ENCODE measurements at places on chromosomes 12 and 14. TPM values are rescaled to one million over a fixed set of nuclear protein-coding genes. Genes with fewer than 3 reads are reported as not detected.

The CLEC1A gene
- not detected for total RNA-seq

The MEG3 gene
- not detected for total RNA-seq

The MYF6 gene
- not detected for total RNA-seq

The TDRD9 gene
- total RNA-seq = 0.62 TPM

The FAM181A gene
- not detected for total RNA-seq

The SLC7A7 gene
- total RNA-seq = 2.5 TPM

The DBX2 gene
- total RNA-seq = not detected

The ALX1 gene
- total RNA-seq = not detected

The C1QL4 gene
- not detected for total RNA-seq

The OR6C6 gene
- not detected for total RNA-seq

- no peaks in the 10 kb centered on the region for H3K27me3 ChIP-seq
- no peak overlapping the region for H3K27ac ChIP-seq
- H3K4me3 ChIP-seq = no peak overlapping the region
- no peak for DNase-seq
- H3K36me3 ChIP-seq = no peaks in the 10 kb centered on the region
- no peaks in the 10 kb centered on the region for H3K4me1 ChIP-seq
Observed at GRCh38 chr12:129592449-129592848, 311.4 kb downstream of the TMEM132D start.

GRCh38 chr14:50954811-50955372 is 10.6 kb upstream of the PYGL start:
- no peak overlapping the region for H3K27ac ChIP-seq
- peaks cover 8% of the 10 kb centered on the region for H3K27me3 ChIP-seq
- no peak for DNase-seq

- H3K4me1 ChIP-seq = peaks cover 4% of the 10 kb centered on the region
- no peak for DNase-seq
- H3K27me3 ChIP-seq = peaks cover 54% of the 10 kb centered on the region
- no peak overlapping the region for H3K27ac ChIP-seq
Observed at GRCh38 chr12:12219664-12220063, 47.2 kb downstream of the LRP6 start.

DNA sequence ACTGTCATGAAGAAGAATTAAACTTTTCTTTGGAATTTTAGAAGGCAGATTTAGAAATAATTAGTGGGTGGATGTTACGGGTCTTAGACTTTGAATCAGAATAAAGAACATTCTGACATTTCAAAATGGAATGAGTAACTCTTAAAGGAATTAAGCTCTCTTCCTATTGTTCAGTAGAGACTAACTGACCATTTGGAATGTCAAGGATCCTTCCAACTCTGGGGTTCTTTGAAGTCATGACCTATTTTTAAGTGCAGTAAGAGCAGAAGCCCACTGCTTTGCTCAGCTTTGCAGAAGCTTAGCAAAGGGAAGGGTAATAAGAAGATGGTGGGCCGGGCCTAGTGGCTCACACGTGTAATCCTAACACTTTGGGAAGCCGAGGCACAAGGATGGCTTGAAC is 4.0 kb downstream of the CHURC1 start:
- no peaks in the 10 kb centered on the region for H3K27me3 ChIP-seq
- DNase-seq = no peak
- H3K4me3 ChIP-seq = no peak overlapping the region
- H3K36me3 ChIP-seq = peaks cover 31% of the 10 kb centered on the region
- H3K27ac ChIP-seq = no peak overlapping the region

DNA sequence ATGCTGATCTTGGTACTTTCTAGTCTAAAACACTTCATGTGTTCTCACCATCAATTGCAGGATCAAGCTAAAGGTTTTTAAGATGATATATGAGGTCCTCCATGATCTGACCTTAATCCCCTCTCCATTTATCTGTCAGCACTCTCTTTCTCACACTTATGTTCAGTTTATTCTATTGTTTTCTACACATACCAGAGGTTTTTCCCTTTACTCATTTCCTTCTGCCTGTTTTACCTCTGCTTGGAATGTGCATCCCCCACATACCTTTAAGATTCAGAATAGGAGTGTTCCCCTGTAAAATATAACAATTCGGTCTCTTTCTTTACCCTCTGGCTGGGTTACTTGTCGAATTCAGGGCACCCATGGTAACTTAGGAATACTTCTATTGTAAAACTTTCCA is 219.1 kb upstream of the PKP2 start:
- no peak for DNase-seq
- H3K4me3 ChIP-seq = no peak overlapping the region
- H3K27me3 ChIP-seq = no peaks in the 10 kb centered on the region
- no peaks in the 10 kb centered on the region for H3K4me1 ChIP-seq
- H3K36me3 ChIP-seq = no peaks in the 10 kb centered on the region

DNA sequence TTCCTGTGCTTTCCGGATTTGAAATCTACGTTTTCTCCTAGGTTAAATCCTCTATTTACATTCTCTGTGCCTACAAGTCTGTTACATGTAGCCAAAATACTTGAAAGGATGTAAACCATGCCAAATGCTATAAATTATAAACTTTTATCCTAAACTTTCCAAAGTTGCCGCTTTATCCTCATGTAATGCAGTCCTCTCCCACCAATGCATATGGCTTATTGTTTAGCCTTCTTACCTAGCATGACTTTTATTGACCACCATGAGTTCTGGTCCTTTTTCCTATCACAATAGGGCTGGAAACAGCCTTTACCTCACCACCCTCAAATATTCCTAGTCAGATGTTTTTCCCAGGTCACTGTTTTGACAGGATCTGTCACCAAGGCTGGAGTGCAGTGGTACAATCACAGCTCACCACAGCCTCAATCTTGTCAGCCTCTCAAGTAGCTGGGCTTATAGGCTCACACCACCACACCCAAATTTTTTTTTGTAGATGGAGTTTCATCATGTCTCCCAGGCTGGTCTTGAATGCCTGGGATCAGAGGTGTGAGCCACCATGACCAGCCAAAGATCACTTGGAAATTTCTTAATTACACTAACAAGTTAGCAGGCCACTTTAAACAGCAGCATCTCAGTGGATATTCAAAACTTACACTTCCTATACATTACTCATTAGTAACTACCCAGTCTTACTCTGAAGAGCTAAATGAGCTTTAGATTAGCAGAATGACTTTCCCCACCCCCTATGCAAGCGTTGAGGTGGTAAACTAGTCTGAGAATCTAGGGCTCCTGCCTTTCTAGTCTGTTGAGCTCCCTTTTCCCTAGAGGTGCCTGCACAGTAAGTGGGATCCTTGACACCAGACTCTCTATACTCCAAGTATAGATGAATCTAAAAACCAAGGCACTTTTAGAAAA is 4.1 kb downstream of the TUBA1B start:
- peaks cover 39% of the 10 kb centered on the region for H3K36me3 ChIP-seq
- H3K27ac ChIP-seq = peak overlapping the region; percentile 27
- H3K4me3 ChIP-seq = peak overlapping the region; percentile 49
- peaks cover 33% of the 10 kb centered on the region for H3K4me1 ChIP-seq

GRCh38 chr14:26598081-26598671 is 343 bp upstream of the NOVA1 start:
- H3K36me3 ChIP-seq = no peaks in the 10 kb centered on the region
- peak overlapping the region; percentile 61 for H3K4me3 ChIP-seq
- no peaks in the 10 kb centered on the region for H3K4me1 ChIP-seq
- DNase-seq = peak; percentile 35
- peaks cover 31% of the 10 kb centered on the region for H3K27me3 ChIP-seq

- H3K36me3 ChIP-seq = peaks cover 6% of the 10 kb centered on the region
- peaks cover 64% of the 10 kb centered on the region for H3K4me1 ChIP-seq
- no peaks in the 10 kb centered on the region for H3K27me3 ChIP-seq
- H3K4me3 ChIP-seq = no peak overlapping the region
Observed at GRCh38 chr14:61591862-61592261, 103.5 kb upstream of the HIF1A start.

- H3K27ac ChIP-seq = no peak overlapping the region
- H3K4me3 ChIP-seq = no peak overlapping the region
- H3K27me3 ChIP-seq = peaks cover 22% of the 10 kb centered on the region
- H3K36me3 ChIP-seq = no peaks in the 10 kb centered on the region
- H3K4me1 ChIP-seq = no peaks in the 10 kb centered on the region
Observed at GRCh38 chr12:8827551-8828256, 5.3 kb downstream of the A2ML1 start.

- no peaks in the 10 kb centered on the region for H3K27me3 ChIP-seq
- no peak overlapping the region for H3K4me3 ChIP-seq
- H3K4me1 ChIP-seq = peaks cover 2% of the 10 kb centered on the region
- peak overlapping the region; percentile 38 for H3K27ac ChIP-seq
Observed at GRCh38 chr14:95445161-95445560, 71.3 kb downstream of the SYNE3 start.

GRCh38 chr14:102954081-102954789 is 31.8 kb downstream of the AMN start:
- H3K4me1 ChIP-seq = peaks cover 4% of the 10 kb centered on the region
- H3K36me3 ChIP-seq = no peaks in the 10 kb centered on the region
- no peak for DNase-seq
- no peaks in the 10 kb centered on the region for H3K27me3 ChIP-seq

GRCh38 chr12:12467264-12467663 is 95.4 kb downstream of the DUSP16 start:
- H3K4me3 ChIP-seq = peak overlapping the region; percentile 13
- peaks cover 43% of the 10 kb centered on the region for H3K36me3 ChIP-seq
- H3K4me1 ChIP-seq = peaks cover 39% of the 10 kb centered on the region
- DNase-seq = no peak
- H3K27me3 ChIP-seq = no peaks in the 10 kb centered on the region
- H3K27ac ChIP-seq = peak overlapping the region; percentile 65

DNA sequence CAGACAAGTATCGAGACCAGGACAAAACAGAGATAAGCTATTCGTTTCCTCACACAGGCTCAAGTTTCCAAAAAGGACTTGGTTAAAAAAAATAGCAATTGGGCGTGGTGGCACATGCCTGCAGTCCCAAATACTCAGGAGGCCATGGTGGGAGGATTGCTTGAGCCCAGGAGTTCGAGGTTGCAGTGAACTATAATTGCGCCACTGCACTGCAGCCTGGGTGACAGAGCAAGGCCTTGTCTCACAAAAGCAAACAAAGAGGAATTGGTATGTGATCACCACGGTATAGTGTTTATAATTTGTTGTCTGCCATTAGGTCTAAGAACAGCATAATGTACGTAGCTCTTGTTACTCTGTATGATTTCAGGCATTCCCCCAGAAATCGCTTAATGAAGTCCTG is 175.3 kb downstream of the DERA start:
- H3K27me3 ChIP-seq = no peaks in the 10 kb centered on the region
- no peak overlapping the region for H3K27ac ChIP-seq
- DNase-seq = no peak
- H3K4me1 ChIP-seq = no peaks in the 10 kb centered on the region
- H3K4me3 ChIP-seq = no peak overlapping the region

DNA sequence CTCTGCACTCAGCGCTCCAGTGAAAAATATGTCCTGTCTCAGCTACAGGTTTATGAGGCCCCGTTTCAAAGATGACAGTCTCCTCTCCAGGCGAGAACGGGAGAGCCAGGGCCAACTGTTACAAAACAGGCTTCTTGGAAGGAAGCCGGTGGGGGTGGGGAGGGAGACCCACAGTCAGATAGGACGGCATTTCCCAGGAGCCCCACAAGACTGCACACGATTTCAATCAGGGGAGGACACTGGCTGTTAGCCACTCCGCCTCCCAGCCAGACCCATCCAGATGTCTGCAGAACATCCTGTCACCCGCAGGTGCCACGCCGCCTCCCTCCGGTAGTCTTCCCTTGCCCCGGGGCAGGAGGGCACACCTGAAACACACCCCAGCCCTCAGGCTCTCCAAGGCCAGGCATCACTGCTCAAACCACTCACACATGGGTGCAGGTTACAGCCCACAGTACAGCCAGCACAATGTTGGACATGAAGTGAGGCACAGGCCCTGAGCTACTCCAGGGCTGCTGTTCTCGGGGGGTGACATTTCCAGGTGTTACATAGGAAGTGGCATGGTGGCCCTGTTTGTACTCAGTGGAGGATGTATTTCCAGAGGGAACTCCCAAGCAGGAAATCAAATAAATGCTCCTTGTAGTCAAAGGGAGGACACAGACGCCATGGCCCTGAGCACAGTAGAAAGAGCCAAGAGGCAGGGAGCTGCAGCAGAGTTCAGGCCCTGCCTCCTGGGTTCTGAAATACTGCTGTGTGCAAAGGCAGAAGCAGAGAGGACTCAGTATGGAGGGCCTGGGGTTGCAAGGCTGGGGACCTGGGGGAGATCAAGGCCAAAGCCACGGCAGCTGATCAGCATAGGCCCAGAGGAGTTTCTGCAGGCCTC is 138.1 kb downstream of the BCL11B start:
- H3K27me3 ChIP-seq = no peaks in the 10 kb centered on the region
- no peaks in the 10 kb centered on the region for H3K36me3 ChIP-seq
- H3K4me1 ChIP-seq = peaks cover 15% of the 10 kb centered on the region
- no peak overlapping the region for H3K4me3 ChIP-seq
- DNase-seq = no peak

DNA sequence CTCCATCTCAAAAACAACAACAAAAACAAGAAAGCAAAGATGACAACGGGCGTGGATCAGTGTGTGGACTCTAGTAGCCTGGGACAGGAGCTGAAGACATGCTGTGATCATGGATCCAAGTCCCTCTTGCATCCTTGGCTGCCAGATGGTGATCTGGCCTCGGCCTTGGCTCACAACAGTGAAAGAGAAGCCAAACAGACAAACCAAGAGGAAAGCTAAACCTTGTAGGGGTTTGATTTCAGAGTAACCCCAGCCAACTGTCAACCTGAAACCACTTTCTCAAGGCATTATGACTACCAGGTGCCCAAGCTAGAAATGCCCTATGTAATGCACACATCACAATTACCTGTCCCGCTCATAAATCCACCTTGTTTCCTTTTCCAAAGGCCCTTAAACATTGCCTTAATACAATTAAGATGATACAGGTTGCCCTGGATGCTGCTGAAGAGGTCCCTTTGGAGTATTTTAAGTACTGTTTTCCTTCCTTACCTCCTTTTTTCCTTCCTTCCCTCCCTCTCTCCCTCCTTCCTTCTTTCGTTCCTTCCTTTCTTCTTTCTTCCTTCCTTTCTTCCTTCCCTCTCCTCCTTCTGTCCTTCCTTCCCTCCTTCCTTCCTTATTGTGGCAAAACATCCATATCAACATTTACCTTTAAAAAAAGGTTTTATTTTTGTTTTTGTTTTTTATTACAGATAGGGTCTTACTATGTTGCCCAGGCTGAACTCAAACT is 41.4 kb upstream of the NINJ2 start:
- H3K4me1 ChIP-seq = peaks cover 10% of the 10 kb centered on the region
- peaks cover 5% of the 10 kb centered on the region for H3K36me3 ChIP-seq
- H3K4me3 ChIP-seq = no peak overlapping the region
- H3K27me3 ChIP-seq = no peaks in the 10 kb centered on the region
- H3K27ac ChIP-seq = no peak overlapping the region
- no peak for DNase-seq

DNA sequence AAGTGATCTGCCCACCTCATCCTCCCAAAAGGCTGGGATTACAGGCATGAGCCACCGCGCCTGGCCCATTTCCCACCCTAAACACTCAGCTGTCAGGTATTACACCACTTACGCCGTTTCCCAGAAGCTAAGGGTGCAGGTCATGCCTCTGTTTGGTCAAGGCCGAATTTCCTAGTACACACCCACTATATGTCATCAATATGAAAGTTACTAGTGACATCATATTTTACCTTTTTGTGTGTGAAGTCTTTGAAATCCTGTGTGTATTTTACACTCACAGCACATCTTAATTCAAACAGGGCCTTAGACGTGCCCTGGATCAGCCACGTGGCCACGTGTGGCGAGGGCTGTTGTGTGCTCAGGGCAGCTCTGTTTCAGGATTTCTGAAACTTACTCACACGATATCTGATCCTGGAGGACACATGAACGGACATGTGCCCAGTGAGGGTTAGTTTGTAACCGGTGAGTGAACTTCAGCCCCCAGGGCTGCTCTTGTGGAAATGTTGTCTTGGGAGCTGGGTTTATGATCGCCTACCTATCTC is 51.8 kb downstream of the GLT1D1 start:
- H3K27ac ChIP-seq = no peak overlapping the region
- no peak for DNase-seq
- H3K4me1 ChIP-seq = peaks cover 2% of the 10 kb centered on the region
- no peaks in the 10 kb centered on the region for H3K36me3 ChIP-seq

Measured in activated naive CD8-positive, alpha-beta T cell treated with anti-CD3 and anti-CD28 coated beads, Interleukin-2, amount 10 ng/mL, durations not matched to agents 7 days and 5 days (primary cell).